ENCODE measurements at places on chromosomes 16 and 17. TPM values are rescaled to one million over a fixed set of nuclear protein-coding genes. Genes with fewer than 3 reads are reported as not detected.

The RTN4RL1 gene
- not detected for total RNA-seq

The USP7 gene
- total RNA-seq = 35.7 TPM

- DNase-seq = no peak
These were observed 6.1 kb upstream of the EIF4A3 start for GRCh38 chr17:80153004-80153403.

GRCh38 chr17:73387746-73388577, 76.2 kb upstream of the CDC42EP4 start:
- no peak for DNase-seq

- DNase-seq = no peak
These were observed 10.9 kb downstream of the ARHGEF15 start for GRCh38 chr17:8320990-8321389.

- DNase-seq = no peak
These were observed 9.6 kb downstream of the MARVELD3 start for GRCh38 chr16:71635632-71636031.

Measured in SJSA1 (cell line).